Stimulated activated CD8-positive, alpha-beta memory T cell treated with anti-CD3 and anti-CD28 coated beads, Interleukin-2, amount 100 ng/mL, for 1 hour (primary cell): ENCODE measurements at places on chromosomes 13 and 19.

GRCh38 chr13:87671031-87671752 lies at the start of gene SLITRK5:
TSS of gene SLITRK5 (plus strand) at chr13:87671371. CDS start at chr13:87675389, 4,018 bp downstream.
- DNase-seq = peak; percentile 43

- no peak for DNase-seq
Observed at GRCh38 chr19:10227026-10227971, 3.8 kb downstream of the S1PR2 start.

DNA sequence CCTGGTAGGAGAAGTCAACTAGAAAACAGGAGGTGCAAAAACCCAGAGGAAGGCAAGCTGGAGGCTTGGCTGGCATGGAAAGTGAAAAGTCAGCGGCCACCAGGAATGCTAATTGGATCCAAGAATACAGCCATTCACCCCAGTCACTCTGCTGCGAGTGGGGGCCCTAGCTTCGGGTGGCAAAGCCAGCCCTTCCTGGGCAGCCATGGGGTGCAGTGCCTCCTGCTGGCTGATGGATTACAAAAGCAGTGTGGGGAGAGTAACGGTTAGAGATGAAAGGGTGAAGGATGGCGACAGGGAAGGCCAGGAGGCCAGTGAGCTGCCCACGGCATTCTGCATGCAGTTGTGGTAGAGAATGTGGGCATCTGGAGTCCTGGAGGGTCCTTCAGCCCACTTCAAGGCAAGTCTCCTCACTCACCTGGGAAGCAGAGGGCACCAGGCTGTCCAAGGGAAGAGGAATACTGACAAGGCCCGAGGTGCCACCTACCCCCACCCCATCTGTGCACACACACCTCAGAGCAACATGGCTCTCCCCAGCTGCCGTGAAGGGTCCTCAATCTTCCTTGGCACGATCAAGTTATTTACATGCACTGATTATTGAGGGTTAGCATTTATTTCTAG lies 20.3 kb upstream of the EPHX3 start:
- no peak for DNase-seq

DNA sequence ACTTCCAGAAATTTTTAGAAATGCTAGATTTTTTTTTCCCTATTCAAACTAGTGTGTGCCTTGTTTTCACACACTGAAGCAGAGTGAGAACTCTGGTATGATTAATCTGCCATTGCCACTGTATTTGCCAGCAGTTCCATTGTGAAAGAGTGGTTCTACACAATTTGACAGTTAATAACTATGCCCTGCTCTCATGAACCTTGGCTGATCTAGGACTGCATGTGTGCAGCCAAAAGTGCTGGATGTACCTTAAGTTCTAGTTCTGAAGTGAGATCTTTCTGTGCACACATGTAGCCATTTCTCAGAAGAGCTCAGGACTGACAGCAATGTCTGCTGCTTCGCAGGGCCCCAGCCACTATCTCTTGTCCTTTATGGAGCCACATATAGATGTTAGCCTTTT lies 328.2 kb upstream of the SPRY2 start:
- DNase-seq = no peak

- no peak for DNase-seq
Observed at GRCh38 chr19:18110609-18111232, 13.1 kb downstream of the MAST3 start.

GRCh38 chr13:91058066-91058465 lies 289.4 kb upstream of the MIR17HG start:
- DNase-seq = no peak

GRCh38 chr13:100566543-100566942 lies 22.0 kb downstream of the GGACT start:
- DNase-seq = no peak

GRCh38 chr13:44040070-44040817 lies 160.5 kb downstream of the LACC1 start:
- no peak for DNase-seq

DNA sequence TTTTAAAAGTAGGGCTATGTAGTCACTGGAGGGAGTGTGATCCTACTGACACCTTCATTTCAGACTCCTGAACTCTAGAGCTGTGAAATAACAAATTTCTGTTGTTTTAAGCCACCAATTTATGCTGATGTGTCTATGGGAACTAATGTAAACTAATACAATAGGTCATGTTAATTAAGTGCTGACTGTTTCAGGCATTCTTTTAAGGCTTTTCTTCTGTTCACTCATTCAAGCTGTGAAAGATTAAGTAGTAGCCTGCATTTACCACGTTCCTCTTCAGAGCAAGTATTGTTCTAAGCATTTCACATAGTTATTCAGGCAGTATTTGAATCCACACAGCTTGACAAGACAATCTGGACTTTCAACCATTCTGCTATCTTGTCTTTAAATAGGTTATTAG lies 1135.0 kb downstream of the SLITRK1 start:
- no peak for DNase-seq

GRCh38 chr13:33299626-33300025 lies 14.1 kb upstream of the STARD13 start:
- no peak for DNase-seq

DNA sequence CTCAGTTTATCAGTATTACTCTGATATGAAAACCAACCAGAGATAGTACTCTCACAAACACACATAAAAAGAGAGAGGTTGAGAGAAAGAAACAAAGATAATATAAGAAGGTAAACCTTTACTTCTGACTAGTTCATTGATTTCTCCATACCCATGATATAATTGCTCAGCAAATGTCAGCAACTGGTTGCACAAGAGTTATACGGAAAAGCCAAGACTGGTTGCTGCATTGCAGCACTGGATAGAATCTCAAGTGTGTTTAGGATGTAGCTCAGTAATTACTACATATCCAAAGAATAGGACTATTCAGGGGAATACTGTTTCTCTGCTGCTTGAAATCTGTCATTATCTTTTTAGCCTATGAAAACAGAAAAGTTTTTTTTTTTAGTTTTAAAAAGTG lies 1332.8 kb downstream of the OLFM4 start:
- no peak for DNase-seq
